ENCODE measurements at places on chromosomes 12 and 14. TPM values are rescaled to one million over a fixed set of nuclear protein-coding genes. Genes with fewer than 3 reads are reported as not detected.

CISTR gene
- not detected for total RNA-seq

GPR68 gene
- 0.48 TPM for total RNA-seq

ISM2 gene
- 2.8 TPM for total RNA-seq

MYO1A gene
- total RNA-seq: not detected

NFATC4 gene
- total RNA-seq: not detected

KRT78 gene
- not detected for total RNA-seq

SMIM41 gene
- not detected for total RNA-seq

PTCSC3 gene
- not detected for total RNA-seq

CBX5 gene
- total RNA-seq: 47.6 TPM

GPD1 gene
- total RNA-seq: 0.29 TPM

KLRB1 gene
- total RNA-seq: not detected

SIRT4 gene
- 1.4 TPM for total RNA-seq

SERPINA9 gene
- total RNA-seq: 0.34 TPM

HOXC6 gene
- 2.5 TPM for total RNA-seq

SDSL gene
- 12.9 TPM for total RNA-seq

LRRC43 gene
- not detected for total RNA-seq

SIX1 gene
- 1.4 TPM for total RNA-seq

FOXN4 gene
- total RNA-seq: not detected

All from A172 (cell line).